Ammon's horn (tissue), 1 donor: ENCODE measurements at places on chromosomes 3 and 15.

GRCh38 chr3:46427916-46428833, 21.1 kb downstream of the CCRL2 start:
- DNase-seq = no peak

GRCh38 chr3:13012221-13012691, 61.0 kb downstream of the IQSEC1 start:
- DNase-seq = peak; percentile 85

- DNase-seq = no peak
These were observed 286.3 kb downstream of the XXYLT1 start for GRCh38 chr3:194984622-194985021.

DNA sequence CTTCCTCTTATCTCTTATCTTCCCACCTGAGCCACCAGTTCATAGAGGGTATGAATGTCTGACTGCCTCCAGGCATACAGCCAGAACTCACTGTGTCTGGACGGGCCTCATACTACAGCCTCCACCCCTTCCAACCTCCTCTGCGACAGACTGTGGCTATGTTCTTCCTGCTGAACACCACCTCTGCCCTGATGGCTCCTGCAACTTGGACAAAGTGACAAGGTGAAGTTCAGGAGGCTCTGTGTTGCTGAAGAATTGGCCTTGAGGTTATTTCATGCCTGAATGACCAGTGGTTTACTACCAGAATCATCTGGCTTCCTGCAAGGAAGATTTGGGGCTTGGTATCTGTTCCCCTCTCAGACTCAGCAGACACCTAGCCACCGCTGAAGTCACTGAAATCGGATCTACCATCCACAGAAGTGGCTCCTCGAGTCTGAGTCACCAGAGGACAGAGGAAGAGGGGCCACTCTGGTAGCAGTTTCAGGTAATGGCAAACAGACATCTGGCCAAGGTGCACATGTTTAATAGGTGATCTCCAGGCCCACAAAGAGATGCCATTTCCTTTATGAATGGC, 14.2 kb upstream of the ULK3 start:
- no peak for DNase-seq

DNA sequence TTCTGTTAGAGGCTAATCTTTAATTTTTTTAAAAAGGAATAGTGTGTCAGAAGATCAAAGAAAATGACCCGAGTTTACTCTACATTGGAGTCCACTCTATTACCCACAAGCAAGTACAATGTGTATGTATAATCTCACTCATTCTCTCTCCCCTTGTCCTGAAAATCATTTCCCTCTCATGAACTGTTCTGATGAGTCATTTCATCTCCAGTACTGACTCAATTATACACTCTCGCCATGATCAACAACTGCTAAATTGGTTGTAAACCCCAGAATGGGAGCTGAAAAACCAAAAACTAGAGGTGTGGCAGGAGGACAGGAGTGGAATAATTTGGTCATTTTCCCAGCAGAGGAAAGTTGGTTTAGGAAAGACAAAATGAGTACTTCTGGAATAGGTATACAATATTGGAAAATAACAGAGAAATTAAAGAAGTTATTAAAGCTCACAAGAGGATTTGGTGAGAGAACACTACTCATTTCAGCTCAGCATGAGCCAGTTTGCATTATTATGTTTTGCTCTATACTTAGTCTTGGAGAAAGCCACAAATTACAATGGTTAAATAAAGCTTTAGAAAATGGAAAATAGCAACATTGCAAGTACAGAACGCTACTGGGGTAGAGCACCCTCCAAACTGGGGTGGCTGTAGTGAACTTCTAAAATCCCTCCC, 144.3 kb upstream of the PFN2 start:
- DNase-seq = no peak

- DNase-seq = no peak
These were observed 28.4 kb downstream of the KAT2B start for GRCh38 chr3:20068512-20069177.

GRCh38 chr3:187744169-187745151, 808 bp downstream of the BCL6 start:
- DNase-seq = peak; percentile 77

DNA sequence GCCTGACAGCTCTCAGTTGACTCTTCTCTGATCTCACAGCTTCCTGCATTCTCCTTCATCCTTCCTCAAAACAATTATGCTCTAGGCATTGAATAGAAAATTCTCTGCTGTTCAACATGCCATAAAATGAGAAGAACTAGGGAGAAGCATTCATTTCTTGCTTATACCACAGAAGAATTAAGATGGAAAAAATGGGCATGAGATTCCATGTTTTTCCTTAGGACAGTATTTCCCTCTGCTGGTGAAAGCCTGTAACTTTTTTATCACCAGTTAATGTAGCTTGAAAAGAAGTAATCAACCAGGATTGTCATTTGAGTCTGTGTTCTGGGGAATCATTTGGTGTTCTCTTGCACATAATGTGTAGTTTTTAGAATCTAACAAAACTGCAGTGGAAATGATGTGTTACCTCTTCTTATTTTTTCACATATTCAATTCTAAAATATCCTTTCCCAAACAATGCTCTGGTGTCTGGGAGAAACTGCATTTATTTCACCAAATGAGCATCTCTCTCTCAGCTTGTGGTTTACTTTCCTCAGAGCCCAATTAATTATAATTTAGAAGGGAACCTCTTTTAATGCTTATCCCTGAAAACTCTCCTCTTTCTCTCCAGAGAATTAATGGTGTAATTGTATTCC, 92.8 kb upstream of the DCBLD2 start:
- peak; percentile 58 for DNase-seq

DNA sequence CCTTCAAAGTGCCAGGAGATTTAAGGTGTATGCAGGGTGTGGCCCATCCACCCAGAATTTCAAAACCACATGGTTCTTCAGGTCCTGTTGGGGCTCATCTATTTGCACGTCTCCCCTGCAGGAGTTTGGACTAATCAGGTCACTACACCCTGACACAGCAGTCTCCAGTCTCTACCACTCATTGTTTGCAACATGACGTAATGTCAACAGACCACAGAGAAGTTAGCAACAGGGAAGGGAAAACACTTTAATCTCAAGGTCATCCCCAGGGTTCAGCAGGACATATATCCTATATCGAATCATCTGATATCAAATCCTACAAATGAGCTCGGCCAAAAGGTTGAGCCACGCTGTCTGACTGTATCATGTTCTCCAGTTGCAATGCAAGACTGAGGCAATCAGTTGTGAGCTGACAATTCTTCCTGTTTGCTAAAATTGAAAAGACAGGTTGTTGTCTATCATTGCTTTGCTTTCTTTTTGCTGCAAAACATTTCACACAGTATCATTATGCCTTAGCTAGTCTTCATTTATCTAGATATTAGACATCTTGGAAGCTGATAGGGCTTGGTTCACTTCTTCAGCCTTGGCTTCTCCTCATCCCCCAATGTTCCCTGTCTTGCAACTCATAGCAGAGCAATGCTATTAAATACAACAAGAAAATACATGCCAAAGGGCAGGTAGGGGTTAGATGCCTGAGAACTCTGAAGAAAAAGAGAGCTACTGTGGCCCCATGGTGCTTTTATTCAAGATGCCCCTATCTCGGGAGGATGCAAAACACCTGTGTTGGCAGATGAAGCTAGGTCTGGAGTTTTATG, 13.4 kb upstream of the LEKR1 start:
- no peak for DNase-seq

DNA sequence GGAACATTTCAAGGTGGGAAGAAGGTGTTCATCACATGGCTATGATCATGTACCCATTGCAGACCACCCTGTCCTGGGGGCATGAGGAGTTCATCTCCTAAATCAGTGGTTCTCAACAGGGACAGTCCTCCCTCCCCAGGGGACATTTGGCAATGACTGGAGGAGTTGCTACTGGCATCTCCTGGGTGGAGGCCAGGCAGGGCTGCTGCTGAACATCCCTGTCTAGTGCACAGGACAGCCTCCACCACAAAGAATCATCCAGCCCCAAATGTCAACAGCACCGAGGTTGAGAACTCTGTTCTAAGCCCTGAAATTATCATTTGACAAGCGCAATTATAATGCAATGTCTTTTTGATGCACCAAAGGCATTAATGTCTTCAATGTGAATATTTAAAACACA, 4.4 kb upstream of the DNAJB8 start:
- DNase-seq = no peak

DNA sequence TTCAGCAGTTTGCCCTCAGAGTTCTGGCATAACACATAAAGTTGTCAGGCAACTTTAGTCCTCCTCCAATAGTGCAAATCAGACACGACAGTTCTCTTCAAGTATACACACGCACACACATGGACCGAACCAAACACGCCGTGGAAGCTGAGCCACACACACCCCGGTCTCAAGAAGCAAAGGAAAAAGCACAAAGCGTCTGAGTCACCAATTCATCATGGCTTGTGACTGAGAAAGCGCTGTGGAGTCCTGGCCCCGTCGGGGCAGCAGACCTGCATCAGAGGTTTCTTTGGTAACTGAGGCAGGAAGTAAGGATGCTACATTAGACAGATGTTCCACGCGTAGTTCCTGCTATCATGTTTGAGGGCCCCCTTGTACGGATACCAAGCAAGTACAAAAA, 85.7 kb downstream of the VGLL4 start:
- DNase-seq = no peak

- no peak for DNase-seq
These were observed 250.6 kb downstream of the KBTBD8 start for GRCh38 chr3:67248726-67249125.

- DNase-seq = no peak
These were observed 1.1 kb upstream of the CYFIP1 start for GRCh38 chr15:22981051-22981840.

DNA sequence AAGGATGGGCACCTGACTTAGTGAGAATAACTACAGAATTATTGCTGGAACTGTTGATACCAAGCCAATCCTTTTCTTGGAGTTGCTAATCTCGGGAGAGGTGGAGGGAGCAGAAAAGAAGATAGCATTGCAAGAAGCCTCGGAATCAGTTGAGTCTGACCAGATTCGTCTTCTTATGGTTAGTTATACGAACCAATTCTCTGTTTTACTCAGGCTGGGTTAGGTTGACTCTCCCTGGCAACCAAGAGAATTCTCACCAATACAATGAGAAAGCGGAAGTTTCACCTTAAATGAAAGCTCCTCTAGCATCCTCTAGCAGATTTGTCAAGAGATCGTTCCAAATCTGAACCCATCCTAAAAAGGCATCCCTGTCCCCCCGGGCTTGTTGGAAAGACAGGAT, 43.5 kb upstream of the UBE2E1 start:
- DNase-seq = no peak

DNA sequence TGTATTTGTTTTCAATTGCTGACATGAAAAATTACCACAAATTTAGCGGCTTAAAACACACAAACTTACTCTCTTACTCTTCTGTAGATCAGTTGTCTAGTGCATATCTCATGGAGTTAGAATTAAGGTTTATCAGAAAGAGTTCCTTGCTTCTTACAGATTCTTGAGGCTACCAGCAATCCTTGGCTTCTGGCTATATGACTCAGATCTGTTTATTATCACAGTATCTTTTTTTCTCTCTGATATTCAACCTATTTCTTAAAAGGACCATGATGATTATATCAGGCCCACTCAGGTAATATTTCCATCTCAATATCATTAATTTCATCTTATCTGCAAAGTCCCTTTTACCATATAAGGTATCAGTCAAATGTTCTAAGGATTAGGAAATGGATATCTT, 263.5 kb upstream of the BCHE start:
- DNase-seq = no peak

GRCh38 chr3:29335943-29336342, 55.1 kb downstream of the RBMS3 start:
- no peak for DNase-seq

- DNase-seq = peak; percentile 85
These were observed 25.4 kb upstream of the SLC25A26 start for GRCh38 chr3:66195347-66195783.

GRCh38 chr3:56883828-56884227, 82.1 kb upstream of the ARHGEF3 start:
- DNase-seq = no peak

DNA sequence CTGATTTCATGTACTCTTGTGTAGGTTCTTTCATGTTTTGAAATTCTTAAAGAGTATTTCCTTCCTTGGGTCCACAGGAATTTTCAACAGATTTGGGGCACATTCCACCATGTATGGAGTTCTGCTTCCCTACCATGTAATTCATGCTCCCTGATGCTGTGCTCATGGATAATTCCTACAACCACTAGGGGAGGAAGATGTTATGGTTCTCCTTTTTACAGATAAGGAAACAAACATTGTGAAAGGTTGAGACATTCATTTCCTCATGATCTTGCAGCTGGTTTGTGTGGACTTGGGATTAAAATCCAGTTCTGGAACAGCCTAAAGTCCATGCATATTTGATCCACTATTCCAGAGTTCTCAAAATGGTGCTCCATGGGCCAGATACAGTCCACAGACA, 174.9 kb upstream of the FRMD4B start:
- DNase-seq = no peak

- no peak for DNase-seq
These were observed 29.4 kb upstream of the ATP8B4 start for GRCh38 chr15:50148362-50148963.

GRCh38 chr3:73215901-73216300, 154.4 kb downstream of the EBLN2 start:
- DNase-seq = no peak

DNA sequence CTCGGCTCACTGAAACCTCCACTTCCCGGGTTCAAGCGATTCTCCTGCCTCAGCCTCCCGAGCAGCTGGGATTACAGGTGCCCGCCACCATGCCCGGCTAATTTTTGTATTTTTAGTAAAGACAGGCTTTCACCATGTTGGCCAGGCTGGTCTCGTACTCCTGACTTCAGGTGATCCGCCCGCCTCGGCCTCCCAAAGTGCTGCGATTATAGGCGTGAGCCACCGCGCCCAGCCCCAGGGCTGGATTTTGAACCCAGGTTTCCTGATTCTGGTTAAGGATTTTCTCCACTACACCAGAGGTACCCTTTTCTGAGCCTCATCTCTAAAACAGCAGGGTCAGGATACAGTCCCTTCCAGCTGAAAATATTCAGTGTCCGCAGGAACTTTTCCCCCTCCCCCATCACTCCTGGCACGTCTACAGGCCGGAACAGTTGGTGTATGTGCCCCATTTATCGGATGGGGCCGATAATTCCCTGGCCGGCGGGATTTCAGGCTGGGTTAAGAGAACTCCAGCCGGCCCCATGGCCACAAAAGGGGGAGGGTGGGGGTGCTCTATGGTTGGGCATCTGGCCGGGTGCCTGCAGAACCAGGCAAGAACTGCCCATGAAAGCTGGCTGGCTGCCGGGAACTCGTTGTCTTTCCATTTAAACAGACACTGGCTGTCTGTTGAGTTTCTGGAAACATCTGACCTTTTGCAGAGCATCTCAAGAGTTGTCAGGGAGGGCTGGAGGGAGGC, 26.8 kb upstream of the SEMA4B start:
- peak; percentile 94 for DNase-seq

DNA sequence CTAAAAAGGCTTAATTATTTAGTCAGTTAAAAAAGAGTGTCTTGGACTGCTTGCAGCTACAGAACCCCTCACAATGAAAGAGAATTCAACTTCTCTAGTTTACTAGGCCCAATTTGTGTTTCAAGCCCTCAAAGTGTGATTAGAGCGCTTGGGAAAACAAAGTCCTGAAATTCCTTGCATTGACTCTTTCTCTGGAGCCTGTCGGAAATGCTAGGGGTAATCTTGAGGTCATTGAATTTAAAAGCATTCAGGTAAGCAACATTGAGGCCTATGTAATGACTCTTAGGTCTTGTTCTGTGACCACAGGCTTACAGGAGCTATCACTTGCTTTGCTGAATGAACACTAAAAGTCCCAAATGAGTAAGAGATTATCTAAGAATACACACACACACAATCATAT, 186.0 kb downstream of the NLGN1 start:
- no peak for DNase-seq
